ENCODE measurements at places on chromosomes 3 and 15.

GRCh38 chr3:85726241-85726640 lies 767.5 kb downstream of the CADM2 start:
- no peak for DNase-seq
- no peaks in the 10 kb centered on the region for H3K4me1 ChIP-seq
- no peaks in the 10 kb centered on the region for H3K36me3 ChIP-seq
- no peak overlapping the region for H3K4me3 ChIP-seq
- no peak overlapping the region for H3K27ac ChIP-seq
- H3K27me3 ChIP-seq, result no peaks in the 10 kb centered on the region

DNA sequence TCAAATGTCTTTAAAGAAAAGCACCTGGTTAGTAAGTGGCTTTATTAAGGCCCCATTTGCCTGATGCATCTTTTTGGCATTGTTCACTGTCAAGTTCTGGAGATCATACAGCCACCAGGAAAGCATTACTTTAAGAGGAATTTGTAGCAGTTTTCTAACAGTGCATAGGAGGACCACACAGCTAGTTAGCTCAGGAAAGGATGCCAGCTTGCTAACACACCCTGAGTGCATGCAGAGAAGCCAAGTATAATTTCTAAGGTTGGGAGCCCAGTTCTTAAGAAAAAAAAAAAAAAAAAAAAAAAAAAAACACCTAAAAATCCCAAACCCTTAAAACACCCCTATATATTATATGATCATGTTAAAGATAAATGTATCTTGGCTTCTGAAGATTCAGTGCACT lies 102.0 kb upstream of the FEZF2 start:
- H3K27me3 ChIP-seq, result no peaks in the 10 kb centered on the region
- H3K4me1 ChIP-seq, result peaks cover 3% of the 10 kb centered on the region
- DNase-seq, result no peak
- H3K27ac ChIP-seq, result no peak overlapping the region
- H3K36me3 ChIP-seq, result no peaks in the 10 kb centered on the region

DNA sequence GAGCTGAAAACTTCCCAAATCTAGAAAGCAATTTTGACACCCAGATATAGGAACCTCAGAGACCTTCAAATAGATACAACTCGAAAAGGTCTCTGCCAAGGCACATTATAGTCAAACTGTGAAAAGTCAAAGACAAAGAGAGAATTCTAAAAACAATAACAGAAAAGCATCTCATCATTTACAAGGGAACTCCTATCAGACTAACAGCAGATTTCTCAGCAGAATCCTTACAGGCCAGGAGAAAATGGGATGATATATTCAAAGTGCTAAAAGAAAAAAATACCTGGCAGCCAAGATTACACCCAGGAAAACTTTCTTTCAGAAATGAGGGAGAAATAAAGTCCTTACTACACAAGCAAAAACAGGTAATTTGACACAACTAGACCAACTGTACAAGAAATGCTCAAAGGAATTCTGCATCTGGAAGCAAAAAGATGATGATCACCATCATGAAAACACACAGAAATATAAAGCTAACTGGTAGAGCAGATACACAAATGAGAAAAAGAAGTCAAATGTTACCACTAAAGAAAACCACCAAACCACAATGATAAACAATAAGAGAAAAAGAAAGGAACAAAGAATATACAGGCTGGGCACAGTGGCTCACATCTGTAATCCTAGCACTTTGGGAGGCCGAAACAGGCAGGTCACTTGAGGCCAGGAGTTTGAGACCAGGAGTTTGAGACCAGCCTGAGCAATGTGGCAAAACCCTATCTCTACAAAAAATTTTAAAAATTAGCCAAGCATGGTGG lies 50.4 kb downstream of the ADAM10 start:
- no peak overlapping the region for H3K27ac ChIP-seq
- H3K4me3 ChIP-seq, result no peak overlapping the region
- DNase-seq, result no peak
- peaks cover 30% of the 10 kb centered on the region for H3K36me3 ChIP-seq

- DNase-seq, result no peak
- H3K36me3 ChIP-seq, result no peaks in the 10 kb centered on the region
- no peaks in the 10 kb centered on the region for H3K4me1 ChIP-seq
- no peak overlapping the region for H3K4me3 ChIP-seq
- H3K27ac ChIP-seq, result no peak overlapping the region
Measured at GRCh38 chr3:82927309-82928253, 1166.1 kb upstream of the GBE1 start.

GRCh38 chr3:71859123-71859519 lies 74.2 kb upstream of the PROK2 start:
- no peak overlapping the region for H3K27ac ChIP-seq
- no peaks in the 10 kb centered on the region for H3K4me1 ChIP-seq
- H3K4me3 ChIP-seq, result no peak overlapping the region
- DNase-seq, result peak; percentile 14
- H3K36me3 ChIP-seq, result no peaks in the 10 kb centered on the region

DNA sequence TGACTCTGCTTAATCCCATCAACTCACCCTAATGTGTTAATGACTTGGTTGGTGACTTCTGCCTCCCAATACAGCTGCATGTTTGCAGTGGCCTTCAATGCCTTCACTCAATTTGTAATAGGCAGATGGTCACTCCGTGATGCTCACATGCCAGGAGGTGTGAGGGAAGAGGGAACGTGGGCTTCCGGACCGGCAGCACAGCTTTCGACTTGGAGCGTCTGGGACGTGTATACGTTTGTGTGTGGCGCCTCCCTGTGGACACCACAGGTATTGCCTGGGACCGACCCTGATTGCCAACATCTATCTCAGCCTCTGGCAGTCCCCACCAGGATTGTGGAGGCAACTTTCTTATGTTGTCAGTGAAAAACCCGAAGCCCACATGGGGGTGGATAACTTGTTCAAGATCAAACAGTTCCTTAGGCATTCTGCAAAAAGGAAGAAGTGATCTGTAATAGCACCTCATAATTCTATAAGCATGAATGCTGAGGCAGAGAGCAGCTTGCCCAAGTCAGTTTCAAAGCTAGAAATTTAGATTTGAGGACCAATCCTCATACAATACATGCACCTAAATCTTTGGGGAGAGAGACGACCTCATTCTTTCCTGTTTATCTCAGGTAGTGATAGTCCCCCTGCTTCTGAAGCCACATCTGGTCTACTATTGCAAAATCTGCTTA lies 16.9 kb downstream of the MRPL46 start:
- no peak overlapping the region for H3K4me3 ChIP-seq
- peaks cover 2% of the 10 kb centered on the region for H3K4me1 ChIP-seq
- H3K27ac ChIP-seq, result no peak overlapping the region
- H3K27me3 ChIP-seq, result no peaks in the 10 kb centered on the region
- DNase-seq, result peak; percentile 76

DNA sequence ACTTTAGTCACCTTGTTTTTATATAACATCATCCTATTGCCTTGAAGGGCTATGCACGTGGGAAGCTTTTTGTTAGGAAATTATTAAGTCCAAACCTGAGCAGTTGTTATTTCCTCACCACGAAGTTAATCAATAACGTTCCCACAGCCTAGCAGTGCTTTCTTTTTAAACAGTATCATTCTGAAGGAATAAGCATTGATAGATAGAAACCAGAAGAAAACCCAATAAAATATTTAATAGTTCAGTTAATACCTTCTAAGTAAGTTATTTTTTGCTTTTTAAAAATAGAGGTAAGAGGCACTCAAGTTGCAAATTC lies 149.3 kb downstream of the KCNMB2 start:
- H3K36me3 ChIP-seq, result no peaks in the 10 kb centered on the region
- H3K4me3 ChIP-seq, result no peak overlapping the region
- H3K4me1 ChIP-seq, result no peaks in the 10 kb centered on the region
- H3K27me3 ChIP-seq, result no peaks in the 10 kb centered on the region

DNA sequence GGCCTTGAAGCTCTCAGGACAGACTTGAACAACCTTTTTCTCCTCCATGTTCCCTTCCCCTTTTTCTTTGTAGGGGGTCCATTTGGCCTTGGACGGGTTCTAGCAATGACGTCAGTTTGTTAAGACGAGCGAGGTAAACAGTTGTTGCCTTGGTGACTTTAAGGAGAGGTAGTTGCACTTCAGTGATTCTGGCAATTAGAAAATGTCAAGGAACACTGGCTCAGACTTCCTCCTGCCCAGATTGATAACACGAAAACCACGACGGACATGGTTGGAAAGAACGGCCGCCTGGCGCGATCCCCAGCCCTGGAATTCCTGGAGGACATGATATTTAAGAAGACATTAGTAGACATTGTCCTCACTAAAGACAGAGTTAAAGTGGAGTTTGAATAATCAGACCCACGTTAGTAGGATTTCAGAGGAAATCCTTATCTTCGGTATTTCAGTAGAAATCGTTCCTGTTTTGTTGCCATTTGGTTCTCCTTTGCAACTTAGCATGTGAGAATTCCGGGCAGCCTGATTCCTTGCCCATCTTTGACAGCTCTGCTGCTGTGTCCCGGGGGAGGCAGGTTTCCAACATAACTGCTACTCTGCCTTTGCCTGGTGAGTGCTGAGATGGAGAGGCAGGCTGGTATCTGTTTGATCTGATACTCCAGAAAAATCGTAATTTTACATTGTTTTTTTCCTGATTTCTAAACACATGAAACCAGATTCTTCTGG lies 87.3 kb downstream of the ST6GAL1 start:
- H3K27ac ChIP-seq, result no peak overlapping the region
- no peaks in the 10 kb centered on the region for H3K27me3 ChIP-seq
- DNase-seq, result no peak
- no peaks in the 10 kb centered on the region for H3K36me3 ChIP-seq

GRCh38 chr3:31265646-31266428 lies 266.9 kb upstream of the STT3B start:
- H3K4me1 ChIP-seq, result no peaks in the 10 kb centered on the region
- no peaks in the 10 kb centered on the region for H3K27me3 ChIP-seq
- H3K36me3 ChIP-seq, result no peaks in the 10 kb centered on the region
- no peak overlapping the region for H3K27ac ChIP-seq

- no peak overlapping the region for H3K27ac ChIP-seq
- H3K4me3 ChIP-seq, result no peak overlapping the region
- no peaks in the 10 kb centered on the region for H3K36me3 ChIP-seq
- no peak for DNase-seq
Measured at GRCh38 chr3:95265129-95265528, 1202.3 kb downstream of the NSUN3 start.

GRCh38 chr3:158152186-158152585 lies 42.3 kb downstream of the RSRC1 start:
- H3K36me3 ChIP-seq, result no peaks in the 10 kb centered on the region
- no peaks in the 10 kb centered on the region for H3K4me1 ChIP-seq
- no peaks in the 10 kb centered on the region for H3K27me3 ChIP-seq
- no peak overlapping the region for H3K4me3 ChIP-seq
- no peak overlapping the region for H3K27ac ChIP-seq

DNA sequence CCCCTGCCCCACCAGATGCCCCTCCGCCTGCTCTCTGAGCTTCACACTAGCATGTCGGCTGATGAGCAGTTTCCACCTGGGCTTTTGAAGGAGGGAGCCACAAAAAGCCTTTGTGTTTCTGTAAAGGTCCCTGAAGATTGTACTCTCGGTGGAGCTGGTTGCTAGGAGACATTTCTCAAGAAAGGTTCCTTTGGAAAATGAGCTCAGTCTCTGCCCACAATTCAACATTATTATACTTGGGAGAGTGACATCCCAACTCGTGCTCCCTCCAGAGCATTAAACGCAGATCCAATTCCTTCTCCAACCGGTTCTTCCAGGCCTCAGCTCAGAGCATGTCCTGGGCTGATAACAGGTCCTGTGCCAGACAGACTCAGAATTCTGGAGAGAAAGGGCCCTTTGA lies 26.8 kb upstream of the FAM107A start:
- H3K4me1 ChIP-seq, result peaks cover 8% of the 10 kb centered on the region
- H3K27ac ChIP-seq, result no peak overlapping the region
- H3K27me3 ChIP-seq, result no peaks in the 10 kb centered on the region
- no peaks in the 10 kb centered on the region for H3K36me3 ChIP-seq
- no peak overlapping the region for H3K4me3 ChIP-seq

DNA sequence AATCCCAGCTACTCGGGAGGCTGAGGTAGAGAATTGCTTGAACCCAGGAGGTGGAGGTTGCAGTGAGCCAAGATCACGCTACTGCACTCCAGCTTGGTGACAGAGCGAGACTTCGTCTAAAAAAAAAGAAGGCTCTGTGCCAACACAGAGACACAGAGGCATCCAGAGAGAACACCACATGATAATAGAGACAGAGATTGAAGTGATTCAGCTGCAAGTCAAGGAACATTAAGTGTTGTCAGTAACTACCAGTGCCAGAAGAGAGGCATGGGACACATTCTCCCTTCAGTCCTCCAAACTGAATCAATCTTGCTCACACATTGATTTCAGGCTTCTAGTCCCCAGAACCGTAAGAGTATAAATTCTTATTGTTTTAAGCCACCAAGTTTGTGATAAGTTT lies 97.5 kb downstream of the GOLIM4 start:
- DNase-seq, result no peak
- H3K4me1 ChIP-seq, result no peaks in the 10 kb centered on the region
- H3K36me3 ChIP-seq, result no peaks in the 10 kb centered on the region

GRCh38 chr15:65942436-65942835 lies 73.1 kb downstream of the RAB11A start:
- no peak overlapping the region for H3K4me3 ChIP-seq
- H3K4me1 ChIP-seq, result peaks cover 2% of the 10 kb centered on the region
- no peak overlapping the region for H3K27ac ChIP-seq
- DNase-seq, result no peak

GRCh38 chr15:68553994-68554720 lies 24.6 kb upstream of the CORO2B start:
- no peaks in the 10 kb centered on the region for H3K36me3 ChIP-seq
- peaks cover 5% of the 10 kb centered on the region for H3K4me1 ChIP-seq
- no peak overlapping the region for H3K4me3 ChIP-seq
- DNase-seq, result peak; percentile 79
- H3K27ac ChIP-seq, result no peak overlapping the region
- peaks cover 37% of the 10 kb centered on the region for H3K27me3 ChIP-seq

DNA sequence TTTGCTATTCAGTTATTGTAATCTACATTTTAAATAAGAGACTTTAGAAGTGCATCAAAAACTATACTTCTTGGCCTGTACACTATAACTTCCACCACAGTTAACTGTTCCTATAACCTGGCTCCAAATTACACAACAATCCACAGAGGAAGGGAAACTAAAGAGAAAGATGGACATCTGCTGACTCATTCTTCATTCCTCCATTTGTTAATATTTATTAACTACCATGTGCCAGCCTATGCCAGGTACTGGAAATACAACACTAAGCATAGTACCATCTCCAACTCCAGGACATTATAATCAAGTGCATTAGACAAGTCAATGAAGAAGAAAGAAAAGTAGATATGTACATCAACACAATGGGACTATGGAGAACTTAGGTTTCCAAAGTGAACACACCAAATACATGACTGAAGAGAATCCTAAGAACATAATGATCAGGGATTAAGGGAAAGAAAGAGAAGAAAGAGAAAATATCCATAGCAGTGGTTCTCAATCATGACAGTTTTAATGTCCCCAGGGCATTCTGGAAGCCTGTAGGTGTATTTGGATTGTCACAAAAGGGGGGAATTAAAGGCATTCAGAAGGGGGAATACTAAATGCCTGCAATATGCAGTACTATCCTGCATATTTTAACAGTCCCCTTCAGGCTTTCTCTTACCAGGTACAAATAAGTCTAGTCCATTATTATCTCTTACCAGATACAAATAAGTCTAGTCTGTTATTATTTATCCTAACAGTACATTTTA lies 8.9 kb downstream of the ICE2 start:
- peaks cover 15% of the 10 kb centered on the region for H3K36me3 ChIP-seq
- no peaks in the 10 kb centered on the region for H3K27me3 ChIP-seq
- H3K4me3 ChIP-seq, result no peak overlapping the region
- H3K27ac ChIP-seq, result no peak overlapping the region
- no peaks in the 10 kb centered on the region for H3K4me1 ChIP-seq

Data from neuronal stem cell (in vitro differentiated cells).